ENCODE measurements at places on chromosomes 5 and 9.

- DNase-seq: no peak
Observed at GRCh38 chr9:30970812-30971211, 1413.6 kb upstream of the ACO1 start.

DNA sequence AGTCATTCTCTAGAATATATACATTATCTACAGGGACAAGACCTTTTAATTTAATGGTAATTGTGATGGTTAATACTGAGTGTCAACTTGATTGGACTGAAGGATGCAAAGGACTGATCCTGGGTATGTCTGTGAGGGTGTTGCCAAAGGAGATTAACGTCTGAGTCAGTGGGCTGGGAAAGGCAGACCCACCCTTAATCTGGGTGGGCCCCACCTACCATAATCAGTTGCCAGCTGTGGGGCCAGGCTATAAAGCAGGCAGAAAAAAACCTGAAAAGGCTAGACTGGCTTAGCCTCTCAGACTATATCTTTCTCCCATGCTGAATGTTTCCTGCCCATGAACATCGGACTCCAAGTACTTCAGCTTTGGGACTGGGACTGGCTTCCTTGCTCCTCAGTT is 112.2 kb upstream of the SMC2 start:
- DNase-seq: no peak

DNA sequence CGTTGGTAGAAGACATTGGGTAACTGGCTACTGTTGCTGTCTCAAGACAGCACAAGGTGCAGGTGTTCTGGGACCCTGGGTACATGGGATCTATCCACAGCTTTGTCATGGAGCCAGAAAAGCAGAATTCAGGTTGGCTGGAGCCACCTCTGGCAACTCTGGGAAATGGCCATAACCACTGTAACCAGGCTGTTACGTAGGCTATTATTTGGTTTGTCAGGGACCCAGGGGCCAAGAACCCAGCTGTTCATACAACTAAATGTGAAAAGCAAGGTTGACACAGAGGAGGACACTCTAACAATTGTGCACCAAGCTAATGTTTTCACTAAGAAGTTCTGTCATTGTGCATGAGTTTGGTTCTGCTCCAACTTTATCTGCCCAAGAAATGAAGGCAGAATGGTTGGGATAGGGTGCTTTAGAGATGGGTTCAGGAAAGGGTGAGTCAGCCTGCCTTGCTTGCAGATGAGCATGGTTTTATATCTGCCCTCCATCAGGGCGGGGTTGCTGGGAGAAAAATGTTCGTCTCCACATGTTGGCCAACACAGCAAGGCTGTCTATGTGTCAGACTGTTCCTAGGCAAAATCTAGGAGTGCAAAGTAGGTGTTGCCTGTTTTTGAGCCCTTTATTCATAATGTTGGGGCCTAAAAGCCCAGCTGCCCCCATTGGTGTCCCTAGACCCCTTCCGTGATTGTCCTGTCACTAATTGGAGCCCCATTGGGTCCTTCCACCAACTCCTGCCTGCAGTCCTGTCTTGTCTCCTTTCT is 131.3 kb upstream of the DAP start:
- DNase-seq: no peak

DNA sequence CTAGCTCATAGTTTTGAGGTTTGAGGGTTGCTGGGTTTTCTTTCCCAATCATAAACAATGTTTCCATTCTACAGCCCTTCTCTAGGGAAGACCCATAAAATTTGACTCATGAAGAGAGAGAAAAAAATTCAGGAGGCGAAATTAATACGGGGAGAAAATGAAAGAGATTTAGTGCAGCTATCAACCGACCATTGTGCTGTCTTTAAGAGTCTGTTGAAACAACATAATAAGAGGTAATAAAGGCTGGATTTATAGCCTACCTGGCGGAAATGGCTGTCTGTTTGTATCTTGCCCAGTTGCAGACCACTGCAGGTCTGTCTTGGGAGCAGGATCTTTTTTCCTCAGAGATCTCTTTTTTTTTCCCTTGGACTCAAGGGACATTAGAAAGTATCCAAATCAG is 66.9 kb downstream of the TLR4 start:
- no peak for DNase-seq

DNA sequence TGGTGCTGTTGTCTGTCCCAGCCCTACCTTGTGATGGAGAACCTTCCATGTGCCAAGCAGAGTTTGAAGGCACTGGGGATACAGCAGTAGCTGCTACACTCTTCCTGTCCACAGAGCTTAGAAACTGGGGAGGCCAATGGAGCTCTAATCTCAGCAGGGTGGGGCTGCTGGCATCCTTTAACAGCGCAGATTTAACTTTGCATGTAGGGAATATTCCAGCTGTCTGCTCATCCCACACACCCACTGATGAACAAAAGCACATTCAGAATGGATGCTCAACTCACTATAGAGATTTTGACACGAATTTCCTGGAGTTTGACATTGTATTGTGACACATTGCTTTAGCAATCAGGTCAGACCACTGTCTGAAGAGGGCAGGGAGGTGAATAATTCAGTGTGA is 49.0 kb downstream of the TMEM215 start:
- DNase-seq: no peak

- DNase-seq: no peak
Observed at GRCh38 chr5:179289756-179290385, 55.4 kb downstream of the ADAMTS2 start.

DNA sequence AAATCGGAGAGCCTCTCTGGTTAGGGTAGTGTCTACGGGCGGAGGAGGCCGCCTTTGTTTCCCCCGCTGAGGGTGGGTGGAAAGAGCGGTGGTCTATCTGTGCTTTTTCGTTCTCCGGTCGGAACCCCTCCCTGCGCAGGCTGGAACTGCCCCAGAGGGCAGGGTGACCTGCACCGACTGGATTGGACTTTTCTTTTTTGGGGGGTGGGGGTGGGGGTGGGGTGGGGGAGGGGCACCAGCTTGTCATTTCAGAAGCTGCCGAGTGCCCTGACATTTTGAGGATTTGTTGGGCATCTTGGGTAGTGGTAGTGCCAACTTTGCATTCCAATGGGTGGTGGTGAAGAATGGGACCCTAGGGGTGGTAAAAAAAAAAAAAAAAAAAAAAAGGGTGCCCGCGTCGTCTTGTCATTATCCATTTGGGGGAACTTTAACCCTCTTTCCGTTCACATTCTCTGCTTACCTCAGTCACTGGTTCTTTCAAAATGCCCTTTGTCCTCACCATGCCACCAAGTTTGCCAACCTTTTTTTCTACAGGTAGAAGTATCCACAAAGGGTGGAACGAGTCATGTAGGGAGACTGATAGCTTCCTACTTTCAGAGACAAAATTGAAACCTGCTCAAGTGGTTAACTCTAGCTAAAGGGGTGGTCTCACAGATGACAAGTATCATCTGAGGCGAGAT is 1.3 kb downstream of the UBE2R2 start:
- DNase-seq: no peak

DNA sequence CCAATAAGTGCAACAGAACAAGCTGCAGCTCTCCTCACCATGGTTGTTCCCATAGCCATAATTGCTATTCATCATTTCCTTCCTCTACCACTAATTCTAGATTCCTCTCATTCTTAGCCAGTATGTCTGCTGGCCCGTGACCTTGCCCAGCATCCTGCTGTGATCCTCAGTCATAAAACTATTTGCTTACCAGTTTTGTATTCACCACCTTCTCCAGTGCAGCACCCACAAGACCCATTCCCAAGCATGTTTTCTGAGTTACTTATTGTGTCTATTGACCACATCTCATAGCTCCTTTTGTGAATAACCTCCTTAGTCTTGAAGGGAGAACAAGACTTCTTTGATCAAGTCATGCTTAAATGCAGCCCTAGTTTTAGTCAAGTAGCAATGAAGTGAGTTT is 488.0 kb upstream of the CTNND2 start:
- no peak for DNase-seq

GRCh38 chr5:40361378-40361777 is 318.3 kb upstream of the PTGER4 start:
- no peak for DNase-seq

DNA sequence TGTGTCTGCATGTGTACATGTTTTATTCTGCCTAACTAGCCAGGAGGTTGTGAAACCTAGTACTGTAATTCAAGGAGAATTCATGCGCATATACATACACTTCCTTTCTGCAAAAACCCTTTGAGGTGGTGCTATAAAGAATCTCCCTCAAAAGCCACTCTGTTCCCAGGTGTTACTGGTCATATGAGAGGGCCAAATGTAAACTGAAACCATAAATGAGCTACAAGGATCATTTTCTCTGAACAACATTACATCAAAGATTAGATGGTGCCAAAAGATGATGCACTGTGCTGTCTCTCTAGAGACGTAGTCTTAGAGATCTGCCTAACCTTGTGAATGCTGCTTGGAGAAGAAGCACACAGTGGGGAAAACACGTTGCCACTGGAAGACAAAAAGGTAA is 15.7 kb downstream of the NREP start:
- no peak for DNase-seq

DNA sequence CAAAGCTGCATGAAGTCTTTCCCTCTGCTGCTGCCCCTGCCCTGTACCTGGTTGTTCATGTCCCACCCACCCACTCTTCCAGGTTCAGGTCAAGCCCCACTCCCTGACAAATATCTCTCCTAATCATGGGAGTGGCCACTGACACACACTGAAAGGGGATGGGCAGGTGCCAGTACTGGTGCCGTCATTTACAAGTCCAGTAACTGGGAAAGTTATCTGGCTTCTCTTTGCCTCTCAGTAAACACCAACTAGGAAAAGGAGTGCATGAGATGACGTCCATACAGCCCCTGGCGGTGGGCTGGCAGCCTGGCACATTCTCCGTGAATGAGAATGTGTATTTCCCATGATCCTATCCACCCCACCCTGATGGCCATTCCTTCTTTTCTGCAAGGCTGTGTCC is 225.2 kb downstream of the FSTL4 start:
- no peak for DNase-seq

DNA sequence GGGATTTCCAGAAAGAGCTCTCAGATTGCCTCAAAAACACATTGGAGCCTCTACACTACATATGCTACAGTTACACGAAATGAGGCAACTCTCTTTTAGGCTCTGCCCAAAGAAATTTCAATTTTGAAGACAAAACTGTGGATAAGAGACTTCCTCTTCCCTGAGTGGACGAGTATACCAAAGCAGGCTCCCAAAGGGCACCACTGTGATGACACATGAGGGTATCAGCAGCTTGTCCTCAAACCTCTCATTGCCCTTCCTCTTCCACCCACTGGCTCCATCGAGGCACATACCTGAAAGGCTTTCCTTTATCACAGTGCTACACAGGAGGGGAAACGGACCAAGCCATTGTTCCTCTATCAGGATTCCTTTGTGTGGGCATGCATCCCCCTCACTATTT is 11.3 kb downstream of the CKMT2 start:
- no peak for DNase-seq

DNA sequence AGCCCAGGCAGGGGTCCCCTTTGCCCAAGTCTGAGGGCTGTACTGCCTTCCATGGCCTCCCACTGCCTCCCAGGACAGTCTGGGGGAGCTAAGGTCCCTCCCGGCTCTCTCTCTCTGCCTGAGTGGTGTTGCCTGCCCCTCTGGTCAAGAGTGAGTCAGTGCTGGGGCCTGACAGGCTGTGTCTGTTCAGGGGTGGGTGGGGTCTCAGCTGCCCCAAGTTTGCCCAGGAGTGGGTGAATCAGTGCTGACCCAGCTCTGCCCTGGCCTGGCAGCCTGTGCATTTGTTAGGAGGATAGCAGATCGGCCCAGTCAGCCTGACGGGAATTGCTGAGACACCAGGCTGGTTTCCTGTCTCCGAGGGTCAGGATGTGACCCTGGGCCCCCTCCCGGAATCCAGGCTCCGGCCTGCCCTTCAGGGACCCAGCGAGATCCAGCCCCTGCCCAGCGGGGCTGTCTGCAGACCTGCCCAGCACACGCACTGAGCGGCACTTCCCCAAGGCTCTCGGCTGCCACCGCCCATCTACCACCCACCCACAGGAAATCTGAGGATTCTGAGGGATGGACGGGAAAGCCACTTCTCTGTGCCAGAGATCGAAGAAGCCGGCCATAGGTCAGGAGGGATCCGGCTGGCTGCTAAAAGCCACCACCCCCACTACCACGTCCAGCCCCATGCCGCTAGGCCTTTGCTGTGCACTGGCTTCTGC is 15.9 kb downstream of the ENG start:
- no peak for DNase-seq

GRCh38 chr5:142301540-142301939 is 23.3 kb downstream of the SPRY4 start:
- DNase-seq: no peak

- DNase-seq: no peak
Observed at GRCh38 chr5:116237917-116238500, 153.2 kb downstream of the COMMD10 start.

DNA sequence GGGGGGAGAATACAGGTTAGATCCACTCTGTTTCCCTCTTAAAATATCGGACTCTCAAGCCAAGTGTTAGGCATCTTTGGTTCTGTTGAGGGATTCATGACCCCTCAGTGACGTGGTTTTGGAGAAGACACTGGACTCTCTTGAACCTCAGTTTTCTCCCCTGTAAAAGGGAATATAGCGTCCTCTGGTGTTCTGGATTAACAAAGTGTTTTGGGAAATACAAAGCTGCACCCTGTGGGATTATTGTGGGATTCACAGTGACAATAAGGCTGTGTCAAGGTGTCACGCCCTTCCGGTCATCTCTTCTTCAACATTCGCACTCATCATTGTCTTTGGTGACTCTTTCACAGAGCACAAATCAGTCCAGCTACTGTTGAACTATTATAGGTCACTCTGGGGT is 139.0 kb downstream of the IRX1 start:
- no peak for DNase-seq

DNA sequence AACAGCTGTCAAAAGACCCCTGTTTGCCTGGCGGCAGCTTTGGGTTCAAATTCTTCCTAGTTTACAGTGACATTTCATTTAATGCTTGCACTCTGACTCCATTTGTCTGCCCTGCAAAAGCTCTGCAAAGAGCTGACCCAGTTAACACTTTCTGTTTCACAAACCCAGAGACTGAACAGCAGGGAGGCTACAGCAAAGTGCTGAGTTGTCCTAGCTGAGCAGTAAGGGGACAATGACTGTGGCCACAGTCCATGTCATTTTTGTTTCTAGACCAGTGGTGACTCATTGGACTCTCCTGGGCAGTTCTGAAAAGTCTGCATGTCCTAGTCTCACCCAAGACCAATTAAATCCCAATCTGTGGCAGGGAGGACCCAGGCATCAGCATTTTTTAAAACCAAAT is 994.8 kb upstream of the WWC1 start:
- no peak for DNase-seq

GRCh38 chr9:5971740-5972139 is 43.7 kb downstream of the RANBP6 start:
- no peak for DNase-seq

- DNase-seq: no peak
Observed at GRCh38 chr9:86674487-86674886, 272.8 kb downstream of the GAS1 start.

Measured in activated CD4-positive, alpha-beta T cell treated with anti-CD3 and anti-CD28 coated beads for 24 hours (primary cell).